Activated CD4-positive, alpha-beta T cell treated with anti-CD3 and anti-CD28 coated beads, Interleukin-2, amount 50 U/mL, for 16 hours (primary cell): ENCODE measurements at places on chromosomes 5 and 9.
A peak's percentile ranks its signal among the peaks of the same experiment; 100 is the strongest.

GRCh38 chr9:21579247-21579671 is 97.1 kb upstream of the IFNE start:
- DNase-seq = peak; percentile 54

DNA sequence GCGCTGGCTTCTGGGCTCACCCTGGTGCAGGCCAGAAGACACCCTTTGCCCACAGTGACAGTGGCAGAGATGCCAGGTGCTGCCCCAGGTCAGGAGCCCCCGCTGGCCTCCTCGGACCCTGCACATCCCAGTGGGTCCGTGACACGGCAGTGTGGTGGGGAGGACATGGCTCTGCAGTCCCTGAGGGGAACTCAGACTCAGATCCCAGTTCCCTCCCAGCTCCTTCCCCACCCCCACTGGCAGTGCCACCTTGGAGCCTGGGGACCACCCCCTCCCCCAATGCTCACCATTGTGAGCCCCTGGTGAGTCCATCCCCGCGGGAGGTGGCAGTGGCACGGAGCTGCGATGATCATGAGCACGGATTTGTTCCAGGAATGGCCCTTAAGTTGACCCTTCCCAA is 562 bp upstream of the CCDC187 start:
- DNase-seq = no peak

DNA sequence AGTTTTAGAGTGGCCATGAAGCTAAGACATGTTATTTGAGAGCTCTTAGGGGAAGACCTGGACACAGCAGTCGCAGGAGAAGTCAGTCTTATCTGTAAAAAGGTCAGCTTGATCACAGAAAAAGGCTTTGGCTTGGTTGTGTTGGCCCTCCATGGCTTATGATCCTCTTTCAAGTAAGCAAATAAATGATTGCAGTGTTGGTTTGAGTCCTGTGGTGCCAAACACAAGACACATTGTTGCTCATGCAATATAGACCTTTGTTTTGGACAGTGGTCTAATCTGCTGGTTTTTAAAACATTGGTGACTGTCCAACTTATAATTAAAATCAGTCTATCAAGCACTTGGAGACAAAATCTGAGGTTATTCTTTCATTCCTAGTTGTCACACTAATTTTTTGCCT is 54.0 kb downstream of the DOCK8 start:
- DNase-seq = no peak

GRCh38 chr5:124683917-124684555 is 62.4 kb downstream of the ZNF608 start:
- DNase-seq = no peak

DNA sequence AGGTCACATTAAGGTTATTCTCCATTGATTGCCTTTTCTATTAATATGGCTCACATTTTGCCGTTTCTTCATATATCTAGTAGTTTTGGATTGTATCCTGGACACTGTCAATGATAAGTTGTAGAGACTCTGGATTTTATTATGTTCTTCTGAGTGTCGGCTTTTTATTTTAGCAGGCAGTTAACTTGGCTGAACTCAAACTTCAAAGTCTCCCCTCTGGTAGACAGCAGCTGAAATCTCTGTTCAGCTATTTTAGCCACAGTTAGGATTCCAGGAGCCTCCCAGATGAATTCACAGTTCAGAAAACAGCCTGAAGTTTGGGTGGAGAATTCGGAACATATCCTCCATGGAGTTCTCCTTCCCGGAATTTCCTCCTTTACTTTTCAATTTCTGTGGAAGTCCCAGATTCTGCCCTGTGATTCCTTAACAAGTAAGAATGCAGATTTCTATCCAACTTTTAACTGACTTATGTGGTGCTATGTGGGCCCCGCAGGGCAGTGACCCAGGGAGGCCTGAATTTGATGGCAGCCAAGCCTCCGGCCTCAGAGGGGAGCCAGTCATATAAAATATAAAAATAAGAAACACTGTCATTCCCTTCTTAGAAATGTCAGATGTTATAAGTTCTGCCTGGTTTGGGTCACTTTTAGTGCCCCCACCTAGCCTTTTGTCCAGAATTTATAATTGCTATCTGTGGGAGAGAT is 39.3 kb upstream of the MVB12B start:
- no peak for DNase-seq

DNA sequence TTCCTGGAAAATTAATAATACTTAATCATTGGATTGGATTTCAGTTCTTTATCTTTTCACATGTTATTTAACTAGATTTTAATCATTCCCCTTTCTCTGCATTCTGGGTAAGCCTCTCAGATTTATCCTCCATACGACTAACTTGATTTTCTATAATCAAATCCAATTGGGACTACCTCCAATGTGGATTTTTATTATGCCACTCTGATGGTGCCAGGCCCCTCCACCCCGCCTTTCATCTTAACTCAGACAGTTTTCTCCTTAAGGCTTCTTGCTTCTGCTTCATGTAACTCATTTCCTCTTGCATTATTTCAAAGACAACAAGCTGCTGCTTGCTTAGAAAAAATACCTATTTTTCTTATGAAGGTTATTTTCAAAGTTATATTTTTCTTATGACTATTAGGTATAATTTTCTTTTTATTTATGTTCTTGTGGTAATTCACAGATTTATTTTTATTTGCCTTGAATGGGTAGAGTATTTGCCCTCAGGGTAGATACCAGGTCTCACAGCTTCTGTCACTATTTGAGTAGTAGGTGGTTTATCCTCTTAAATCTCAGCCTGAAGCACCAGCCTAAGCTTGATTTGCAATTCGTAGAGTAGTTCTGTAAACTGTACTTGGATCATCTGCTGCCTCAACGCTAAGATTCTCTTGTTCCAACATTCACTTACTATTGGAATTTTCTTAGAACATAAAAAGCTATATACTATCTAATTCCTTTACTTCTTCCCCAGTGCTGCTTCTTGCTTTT is 659.0 kb upstream of the ARRDC3 start:
- DNase-seq = no peak

DNA sequence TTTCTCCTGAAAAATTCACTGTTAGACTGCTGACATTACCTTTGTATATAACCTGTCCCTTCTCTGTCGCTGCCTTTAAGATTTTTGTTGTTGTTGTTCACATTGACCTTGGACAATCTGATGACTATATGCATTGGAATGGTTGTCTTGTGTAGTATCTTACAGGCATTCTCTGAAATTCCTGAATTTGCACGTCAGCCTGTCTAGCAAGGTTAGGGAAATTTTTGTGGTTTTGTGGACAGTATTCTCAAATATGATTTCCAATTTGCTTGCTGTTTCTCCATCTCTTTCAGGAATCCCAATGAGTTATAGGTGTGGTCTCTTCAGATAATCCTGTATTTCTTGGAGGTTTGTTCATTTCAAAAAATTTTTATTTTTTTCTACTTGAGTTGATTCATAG is 140.8 kb downstream of the PRR16 start:
- no peak for DNase-seq

- DNase-seq = no peak
These were observed 79.4 kb downstream of the AMBP start for GRCh38 chr9:113998525-113999255.

GRCh38 chr9:89774858-89775370 is 170.1 kb downstream of the GADD45G start:
- no peak for DNase-seq

- DNase-seq = no peak
These were observed 265.4 kb upstream of the VLDLR start for GRCh38 chr9:2356041-2356790.

DNA sequence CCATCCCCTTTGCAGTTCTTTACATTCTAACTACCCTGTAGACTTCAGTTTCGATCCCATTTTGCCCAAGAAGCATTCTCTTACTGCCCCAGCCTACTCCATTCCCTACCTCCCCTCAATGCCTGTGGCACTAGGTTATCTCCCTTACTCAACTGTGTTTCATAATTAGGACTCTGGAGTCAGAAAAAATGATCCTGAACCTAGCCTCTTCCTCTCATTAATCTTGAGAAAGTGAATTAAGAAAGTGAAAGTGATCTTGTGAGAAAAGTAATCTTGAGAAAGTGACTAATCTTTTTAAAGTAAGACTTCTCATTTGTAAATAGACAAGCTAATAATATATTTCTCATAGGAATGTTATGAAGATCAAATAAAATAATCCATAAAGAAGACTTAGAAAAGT is 444.0 kb upstream of the TRPC7 start:
- DNase-seq = no peak

GRCh38 chr5:144141585-144141984 is 28.9 kb downstream of the YIPF5 start:
- DNase-seq = no peak

GRCh38 chr5:17854901-17855300 is 220.6 kb downstream of the TAF11L14 start:
- no peak for DNase-seq
